ENCODE measurements at places on chromosomes 2 and 18.

- DNase-seq, result no peak
Measured at GRCh38 chr2:53170466-53170865, 597.1 kb upstream of the CHAC2 start.

- DNase-seq, result no peak
Measured at GRCh38 chr2:159066541-159067156, 98.2 kb downstream of the TANC1 start.

DNA sequence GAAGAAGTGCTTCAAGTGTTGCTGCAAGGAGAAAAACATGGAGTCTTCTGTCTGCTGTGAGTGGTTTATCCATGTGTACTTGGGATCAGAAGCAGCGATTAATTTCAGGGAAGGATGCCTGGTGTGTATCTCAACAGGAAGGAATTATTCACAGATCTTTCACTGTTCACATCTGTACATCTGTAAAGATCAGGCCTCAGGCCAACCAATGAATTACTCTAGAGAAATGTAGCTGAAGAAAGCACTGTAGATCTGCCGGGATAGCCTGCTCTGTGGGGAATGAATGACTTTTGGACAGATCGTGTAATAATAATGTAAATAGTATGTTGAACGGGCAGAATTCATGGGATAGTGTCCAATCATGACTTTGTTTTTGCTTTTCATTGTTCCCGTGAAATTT lies 54.0 kb upstream of the SPP2 start:
- DNase-seq, result no peak

DNA sequence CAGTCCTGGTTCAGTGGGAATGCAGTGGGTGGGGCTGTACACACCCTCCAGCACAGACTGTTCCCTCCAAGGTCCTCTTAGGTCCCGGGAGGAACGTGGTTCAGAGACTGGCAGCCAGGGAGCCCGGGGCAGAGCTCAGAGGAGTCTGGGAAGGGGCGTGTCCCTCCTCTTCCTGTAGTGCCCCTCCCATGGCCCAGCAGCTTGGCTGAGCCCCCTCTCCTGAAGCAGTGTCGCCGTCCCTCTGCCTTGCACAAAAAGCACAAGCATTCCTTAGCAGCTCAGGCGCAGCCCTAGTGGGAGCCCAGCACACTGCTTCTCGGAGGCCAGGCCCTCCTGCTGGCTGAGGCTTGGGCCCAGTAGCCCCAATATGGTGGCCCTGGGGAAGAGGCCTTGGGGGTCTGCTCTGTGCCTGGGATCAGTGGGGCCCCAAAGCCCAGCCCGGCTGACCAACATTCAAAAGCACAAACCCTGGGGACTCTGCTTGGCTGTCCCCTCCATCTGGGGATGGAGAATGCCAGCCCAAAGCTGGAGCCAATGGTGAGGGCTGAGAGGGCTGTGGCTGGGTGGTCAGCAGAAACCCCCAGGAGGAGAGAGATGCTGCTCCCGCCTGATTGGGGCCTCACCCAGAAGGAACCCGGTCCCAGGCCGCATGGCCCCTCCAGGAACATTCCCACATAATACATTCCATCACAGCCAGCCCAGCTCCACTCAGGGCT lies 17.5 kb upstream of the FAHD2A start:
- no peak for DNase-seq

DNA sequence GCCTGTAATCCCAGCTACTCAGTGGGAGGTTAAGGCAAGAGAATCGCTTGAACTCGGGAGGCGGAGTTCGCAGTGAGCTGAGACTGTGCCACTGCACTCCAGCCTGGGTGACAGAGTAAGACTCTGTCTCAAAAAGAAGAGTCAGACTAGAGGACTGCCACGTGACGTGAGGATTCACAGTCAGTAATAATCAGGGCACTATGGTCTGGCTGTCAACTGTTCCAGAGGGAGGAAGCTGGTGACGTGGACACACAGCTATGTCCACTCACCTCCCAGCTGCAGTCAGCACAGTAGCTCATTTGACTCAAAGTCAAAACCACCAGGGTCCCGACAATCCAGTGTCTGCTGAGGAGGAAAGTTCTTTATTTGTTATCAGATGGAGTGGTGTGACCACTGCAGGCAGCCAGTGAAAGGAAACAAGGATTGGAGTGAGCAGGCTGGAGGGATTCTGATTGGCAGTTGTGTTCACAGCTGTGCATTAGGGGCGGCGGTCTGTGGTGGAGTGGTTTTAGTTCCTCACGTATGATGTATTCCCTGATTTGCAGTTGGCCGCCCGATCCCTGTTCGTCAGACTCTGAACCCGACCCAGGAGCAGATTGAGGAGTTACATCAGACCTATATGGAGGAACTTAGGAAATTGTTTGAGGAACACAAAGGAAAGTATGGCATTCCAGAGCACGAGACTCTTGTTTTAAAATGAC lies 37.9 kb downstream of the MOGAT1 start:
- peak; percentile 51 for DNase-seq

DNA sequence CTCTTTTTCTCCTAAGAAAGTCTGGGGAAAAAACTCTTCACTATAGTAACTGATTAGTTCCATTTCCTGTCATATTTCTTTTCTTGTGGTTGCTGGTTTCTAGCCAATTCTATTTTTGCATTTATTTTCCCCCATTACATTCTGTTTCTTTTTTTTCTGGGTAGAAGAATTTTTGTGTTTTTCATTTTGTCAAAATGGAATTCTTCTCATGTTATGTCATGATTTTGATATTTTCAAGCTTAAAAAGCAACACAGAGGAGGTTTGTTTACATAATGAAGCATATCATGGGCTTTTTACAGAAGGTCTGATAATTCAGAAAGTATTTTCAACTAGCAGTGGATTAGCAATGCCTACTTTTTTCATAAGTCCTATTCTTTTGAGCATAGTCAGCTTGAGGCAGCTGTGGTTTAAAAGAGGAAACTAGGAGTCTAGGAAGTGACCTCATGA lies 102.0 kb downstream of the MAP2 start:
- no peak for DNase-seq

DNA sequence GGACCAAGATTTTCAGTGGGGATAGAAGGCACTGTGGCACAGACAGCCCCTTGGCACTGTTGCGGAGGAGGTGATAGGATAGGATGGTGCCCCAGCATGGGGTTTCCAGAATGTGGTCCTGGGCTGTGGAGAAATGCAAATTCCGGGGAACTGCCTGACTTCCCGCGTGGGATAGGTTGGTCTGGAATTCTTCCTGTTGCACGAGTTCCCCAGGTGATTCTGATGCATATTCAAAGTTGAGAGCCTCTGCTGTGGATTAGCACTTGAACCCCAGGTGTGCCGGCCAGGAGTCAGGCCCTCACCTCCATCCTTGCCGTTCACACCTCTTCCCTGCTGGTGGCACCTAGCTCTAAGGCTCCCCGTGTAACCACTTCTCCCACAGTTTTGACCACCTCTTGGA lies 15.5 kb downstream of the NCK2 start:
- DNase-seq, result no peak

- no peak for DNase-seq
Measured at GRCh38 chr18:72692086-72692485, 147.9 kb upstream of the CBLN2 start.

GRCh38 chr18:6273423-6273822 lies 141.3 kb downstream of the L3MBTL4 start:
- no peak for DNase-seq

DNA sequence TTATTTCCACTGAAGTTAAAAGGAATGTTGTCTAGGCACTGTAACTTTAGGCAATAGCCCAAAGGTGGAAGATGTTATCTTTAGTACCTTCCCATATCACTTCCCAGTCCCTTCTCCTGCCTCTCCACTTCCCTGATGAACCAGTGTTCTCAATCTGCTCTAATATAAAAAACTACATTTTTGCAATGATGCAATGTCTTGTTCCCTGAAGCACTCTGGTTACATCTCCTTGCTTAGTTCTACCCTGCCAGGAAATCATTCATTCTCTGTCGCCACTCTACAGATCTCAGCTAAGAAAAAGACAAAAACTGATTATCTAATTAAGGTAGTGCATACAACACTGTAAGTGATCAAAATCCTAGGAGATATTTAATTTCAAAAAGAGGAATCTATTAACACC lies 71.3 kb downstream of the BAZ2B start:
- DNase-seq, result no peak

DNA sequence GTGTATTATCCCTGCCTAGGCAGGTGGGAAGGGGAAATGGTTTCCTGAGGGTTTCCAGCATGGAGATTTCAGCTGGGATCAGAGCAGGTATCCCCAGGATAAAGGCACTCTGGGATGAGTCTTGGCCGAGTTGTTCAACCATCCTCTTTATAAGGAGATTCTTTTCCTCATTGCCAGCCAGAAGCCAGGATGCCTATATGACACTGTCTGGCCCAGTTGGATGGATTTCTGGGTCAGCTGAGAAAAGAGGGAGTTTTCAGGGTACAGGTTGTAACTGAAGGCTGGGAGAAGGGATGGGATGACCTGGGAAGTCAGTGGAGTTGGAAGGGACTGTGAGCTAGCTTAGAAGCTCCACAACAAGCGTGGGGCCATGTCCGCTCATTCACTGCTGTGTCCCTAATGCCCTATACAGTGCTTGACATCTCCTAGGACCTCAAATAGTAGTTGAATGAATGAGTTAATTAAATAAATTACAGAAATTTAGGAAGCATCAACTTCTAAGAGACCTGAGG lies 8.3 kb downstream of the RHOB start:
- DNase-seq, result peak; percentile 29

GRCh38 chr2:48572816-48573215 lies 42.9 kb downstream of the STON1 start:
- DNase-seq, result no peak

- DNase-seq, result no peak
Measured at GRCh38 chr2:162252153-162252552, 8.9 kb upstream of the FAP start.

DNA sequence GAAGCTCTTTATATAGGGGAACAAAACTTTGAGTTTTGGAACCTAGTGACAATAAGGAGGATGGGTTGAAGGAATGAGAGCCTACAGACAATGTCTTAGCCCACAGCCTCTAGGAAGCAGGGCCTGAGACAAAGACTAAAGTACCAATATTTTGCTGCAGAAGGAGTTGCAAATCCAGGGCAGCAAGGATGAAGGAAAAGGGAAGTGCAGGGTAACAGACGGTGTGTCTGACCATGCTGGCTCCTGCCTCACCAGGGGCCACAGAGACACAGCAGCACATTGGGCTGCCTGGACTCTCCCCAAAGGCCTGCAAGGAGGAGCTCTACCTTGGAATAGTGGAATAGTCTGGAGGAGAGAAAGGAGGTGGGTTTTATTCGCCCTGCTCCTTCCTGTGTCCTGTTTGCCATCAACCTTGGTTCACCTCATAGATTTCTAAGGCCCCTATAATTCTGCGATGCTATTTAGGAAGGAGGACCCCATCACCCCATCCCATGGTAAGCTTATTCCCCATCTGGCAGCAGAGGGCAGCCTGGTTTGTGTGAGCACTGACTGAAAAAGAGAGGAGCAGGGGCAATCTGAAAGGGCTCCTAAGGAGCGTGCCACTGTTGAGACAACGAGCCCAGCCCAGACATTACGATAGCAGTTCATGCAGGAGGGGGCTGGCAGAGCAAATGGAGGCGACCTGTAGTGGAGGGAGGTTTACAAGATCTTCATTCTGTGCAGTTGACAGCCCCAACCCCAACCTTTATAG lies 143.4 kb downstream of the MGAT5 start:
- DNase-seq, result no peak

DNA sequence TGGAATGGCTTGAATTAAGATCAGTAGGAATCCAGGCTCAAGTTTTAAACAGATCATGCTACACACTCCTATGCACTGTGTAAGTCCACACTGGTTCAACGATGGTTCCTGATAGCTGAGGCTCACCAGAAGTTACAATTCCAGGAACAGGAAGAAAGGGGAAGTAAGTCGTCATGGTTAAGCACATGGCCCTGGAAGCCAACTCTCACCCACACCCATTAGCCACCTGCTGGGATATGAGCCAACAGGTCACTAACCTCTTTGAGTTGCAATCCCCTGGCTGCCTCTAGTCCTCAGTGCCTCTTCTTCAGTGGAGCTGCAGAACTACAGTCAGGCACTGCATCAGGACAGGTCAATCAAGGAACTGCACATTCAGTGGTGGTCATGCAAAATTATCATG lies 133.5 kb downstream of the TMEM182 start:
- no peak for DNase-seq

- DNase-seq, result no peak
Measured at GRCh38 chr2:138324068-138324771, 177.3 kb upstream of the SPOPL start.

- peak; percentile 15 for DNase-seq
Measured at GRCh38 chr18:10020171-10020570, 106.4 kb downstream of the VAPA start.

- DNase-seq, result no peak
Measured at GRCh38 chr2:165681841-165682240, 112.2 kb downstream of the GALNT3 start.

DNA sequence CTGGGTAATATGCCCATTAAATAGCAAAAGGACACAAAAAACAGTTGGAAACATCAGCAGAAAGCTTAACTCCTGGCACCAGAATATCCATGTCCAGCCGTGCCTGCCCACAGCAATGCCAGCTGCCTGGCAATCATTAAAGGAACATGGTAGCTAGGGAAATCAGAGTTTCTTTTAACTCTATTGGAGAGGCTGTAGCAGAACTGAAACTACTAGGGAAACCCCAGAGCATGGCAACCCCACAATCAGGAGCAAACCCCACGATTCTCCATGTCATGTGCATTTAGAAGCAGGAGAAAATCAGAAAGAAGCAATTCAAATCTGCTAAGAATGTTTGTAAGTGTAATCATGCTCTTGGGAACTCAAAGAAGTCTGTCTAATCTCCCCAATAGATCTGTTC lies 409.0 kb upstream of the SMIM21 start:
- DNase-seq, result no peak

GRCh38 chr2:149020432-149020851 lies 18.1 kb upstream of the LYPD6B start:
- no peak for DNase-seq

DNA sequence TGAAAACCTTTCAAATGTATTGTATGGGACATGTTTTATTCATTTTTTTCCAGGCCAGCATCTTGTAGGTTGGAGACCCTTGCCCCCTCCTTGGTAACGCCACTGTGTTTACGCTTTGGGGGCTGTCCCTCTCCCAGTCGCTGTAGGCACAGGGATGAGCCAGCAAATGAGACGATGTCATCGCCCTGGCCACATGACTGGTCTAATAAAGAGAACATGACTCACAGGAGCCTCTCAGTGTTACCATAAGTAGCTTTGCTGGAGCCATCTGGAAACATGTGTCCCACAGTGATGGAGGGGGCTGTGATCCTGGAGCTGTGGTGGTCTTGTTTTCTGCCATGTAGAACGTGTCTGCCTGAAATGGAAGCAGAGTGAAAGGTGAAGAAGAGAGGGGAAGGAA lies 78.9 kb downstream of the CD8B2 start:
- no peak for DNase-seq

- DNase-seq, result no peak
Measured at GRCh38 chr2:54364409-54364808, 91.7 kb upstream of the SPTBN1 start.

- DNase-seq, result no peak
Measured at GRCh38 chr2:167832868-167833287, 414.5 kb downstream of the STK39 start.

- DNase-seq, result no peak
Measured at GRCh38 chr2:3289526-3289925, 88.1 kb downstream of the EIPR1 start.
